ENCODE measurements at places on chromosomes 7 and 10. TPM values are rescaled to one million over a fixed set of nuclear protein-coding genes. Genes with fewer than 3 reads are reported as not detected.

GRCh38 chr7:74525140-74525539 lies 71.4 kb downstream of the GTF2IRD1 start:
- no peak for DNase-seq
- H3K27ac ChIP-seq: no peak overlapping the region
- peaks cover 61% of the 10 kb centered on the region for H3K36me3 ChIP-seq
- H3K27me3 ChIP-seq: no peaks in the 10 kb centered on the region
- H3K4me3 ChIP-seq: no peak overlapping the region
- no peaks in the 10 kb centered on the region for H3K4me1 ChIP-seq

GRCh38 chr7:107398161-107398560 lies 71.7 kb upstream of the GPR22 start:
- DNase-seq: no peak
- H3K27ac ChIP-seq: no peak overlapping the region
- peaks cover 10% of the 10 kb centered on the region for H3K36me3 ChIP-seq
- peaks cover 5% of the 10 kb centered on the region for H3K4me1 ChIP-seq
- no peak overlapping the region for H3K4me3 ChIP-seq
- no peaks in the 10 kb centered on the region for H3K27me3 ChIP-seq

Gene CYP3A5
- total RNA-seq: not detected

DNA sequence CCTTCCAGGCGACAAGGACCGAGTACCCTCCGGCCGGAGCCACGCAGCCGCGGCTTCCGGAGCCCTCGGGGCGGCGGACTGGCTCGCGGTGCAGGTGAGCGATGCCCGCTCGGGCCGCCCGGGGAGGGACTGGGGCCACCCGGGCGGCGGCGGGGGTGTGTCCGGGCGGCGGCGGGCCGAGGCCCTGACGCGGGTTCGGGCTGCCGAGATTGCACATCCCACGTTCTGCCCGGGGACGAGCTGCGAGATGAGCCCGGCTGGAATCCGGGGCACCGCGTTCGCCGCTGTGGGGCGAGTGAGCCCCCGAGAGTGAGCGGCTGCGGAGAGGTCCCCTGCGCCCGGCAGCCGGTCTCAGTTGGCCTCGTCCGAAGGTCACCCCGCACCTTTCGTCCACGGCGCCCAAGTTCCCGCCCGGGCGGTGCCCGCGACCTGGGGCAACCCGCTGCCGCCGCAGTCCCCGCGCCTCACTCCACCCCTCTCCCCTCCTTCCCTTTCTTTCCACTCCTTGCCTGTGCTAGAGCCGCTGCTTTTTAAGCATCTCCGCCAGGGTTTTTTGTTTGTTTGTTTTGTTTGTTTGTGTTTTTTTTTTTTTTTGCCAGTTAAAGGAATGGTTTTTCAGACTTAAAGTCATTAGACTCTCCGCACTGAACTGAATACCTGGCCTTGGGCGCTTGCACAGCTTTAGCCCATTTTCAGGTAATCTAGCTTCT lies 515 bp downstream of the RALA start:
- H3K27me3 ChIP-seq: no peaks in the 10 kb centered on the region
- H3K36me3 ChIP-seq: no peaks in the 10 kb centered on the region
- peak; percentile 24 for DNase-seq
- H3K27ac ChIP-seq: peak overlapping the region; percentile 93
- H3K4me3 ChIP-seq: peak overlapping the region; percentile 93
- peaks cover 71% of the 10 kb centered on the region for H3K4me1 ChIP-seq

GRCh38 chr10:114526504-114527238 lies 122.4 kb upstream of the AFAP1L2 start:
- peak; percentile 64 for DNase-seq
- peaks cover 81% of the 10 kb centered on the region for H3K4me1 ChIP-seq
- peaks cover 16% of the 10 kb centered on the region for H3K36me3 ChIP-seq
- H3K27me3 ChIP-seq: no peaks in the 10 kb centered on the region
- peak overlapping the region; percentile 58 for H3K4me3 ChIP-seq
- peak overlapping the region; percentile 75 for H3K27ac ChIP-seq

Data from left ventricle myocardium inferior (tissue), 1 donor.